ENCODE measurements at places on chromosomes 11 and 22.

GRCh38 chr11:6482441-6482840 lies 1.1 kb downstream of the TIMM10B start:
- DNase-seq: no peak

- DNase-seq: no peak
Observed at GRCh38 chr11:122797651-122798050, 40.6 kb upstream of the CRTAM start.

DNA sequence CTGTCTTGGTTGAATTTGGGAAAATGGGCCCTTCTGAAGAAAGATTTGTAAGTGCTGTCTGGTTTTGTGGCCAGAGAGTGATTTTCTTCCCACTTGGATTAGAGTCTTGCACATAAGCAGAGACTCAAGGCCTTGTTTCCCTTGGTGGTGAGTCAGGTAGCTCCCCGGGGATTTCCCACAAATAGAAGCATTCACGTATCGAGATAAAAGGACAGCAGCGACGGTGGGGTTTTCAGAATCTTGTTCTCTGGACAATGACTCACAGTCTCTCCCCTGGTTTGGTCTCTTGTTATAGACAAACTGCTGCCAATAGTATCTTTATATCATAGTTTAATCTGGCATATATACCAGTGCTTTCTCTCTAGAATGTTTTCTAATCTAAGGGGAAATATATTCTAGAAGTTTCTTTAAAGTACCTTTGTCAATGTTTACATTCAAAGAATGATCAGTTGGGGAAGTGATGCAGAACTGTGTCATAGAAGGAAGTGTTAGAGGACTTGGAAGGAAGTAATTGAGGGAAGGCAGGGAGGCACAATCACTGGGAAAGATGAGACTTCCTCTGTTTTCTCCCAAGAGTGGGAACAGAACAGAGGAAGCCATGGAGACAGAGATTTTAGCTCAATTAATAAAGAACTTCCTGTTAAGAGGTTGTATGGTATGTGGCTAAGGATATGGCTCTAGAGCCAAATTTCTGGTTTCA lies 18.1 kb downstream of the POLA2 start:
- DNase-seq: no peak

DNA sequence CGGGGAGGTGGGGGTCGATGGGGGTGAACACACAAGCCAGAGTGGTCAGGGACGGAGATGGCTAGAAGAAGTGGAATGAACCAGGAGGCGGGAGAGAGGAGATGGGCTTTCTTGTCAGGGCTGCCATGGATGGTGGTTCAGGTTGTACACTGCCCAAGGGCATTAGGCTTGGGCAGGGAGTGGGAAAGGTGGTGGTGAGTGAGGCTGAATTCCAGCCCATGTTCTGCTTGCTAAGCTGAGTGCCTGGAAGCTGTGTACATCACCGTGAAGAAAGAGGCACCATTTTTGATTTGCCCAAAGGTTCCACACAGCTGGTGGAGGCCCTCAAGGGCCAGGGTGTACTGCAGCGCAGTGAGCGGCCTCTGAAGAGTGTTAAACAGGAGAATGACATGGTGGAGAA lies 16.9 kb downstream of the IL2RB start:
- no peak for DNase-seq

DNA sequence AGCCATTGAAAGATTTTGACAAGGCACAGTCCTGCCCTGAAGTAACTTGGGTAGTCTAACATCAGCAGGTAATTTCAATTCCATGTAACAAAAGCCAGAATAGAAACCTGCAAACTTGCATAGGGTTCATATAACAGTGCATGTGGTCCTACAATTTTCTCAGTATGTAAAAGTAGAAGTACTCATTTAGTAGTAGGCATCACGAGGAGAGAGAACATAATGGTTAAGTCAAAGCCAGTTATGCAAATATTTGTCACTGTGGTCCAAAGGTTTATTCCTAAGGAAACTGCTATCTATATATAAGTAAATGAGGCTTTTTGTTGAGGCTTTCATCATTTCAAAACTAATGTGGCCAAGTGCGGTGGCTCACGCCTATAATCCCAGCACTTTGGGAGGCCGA lies 10.1 kb downstream of the ATP5MG start:
- DNase-seq: no peak

- DNase-seq: peak; percentile 67
Observed at GRCh38 chr11:7442588-7443215, 42.6 kb upstream of the OLFML1 start.

DNA sequence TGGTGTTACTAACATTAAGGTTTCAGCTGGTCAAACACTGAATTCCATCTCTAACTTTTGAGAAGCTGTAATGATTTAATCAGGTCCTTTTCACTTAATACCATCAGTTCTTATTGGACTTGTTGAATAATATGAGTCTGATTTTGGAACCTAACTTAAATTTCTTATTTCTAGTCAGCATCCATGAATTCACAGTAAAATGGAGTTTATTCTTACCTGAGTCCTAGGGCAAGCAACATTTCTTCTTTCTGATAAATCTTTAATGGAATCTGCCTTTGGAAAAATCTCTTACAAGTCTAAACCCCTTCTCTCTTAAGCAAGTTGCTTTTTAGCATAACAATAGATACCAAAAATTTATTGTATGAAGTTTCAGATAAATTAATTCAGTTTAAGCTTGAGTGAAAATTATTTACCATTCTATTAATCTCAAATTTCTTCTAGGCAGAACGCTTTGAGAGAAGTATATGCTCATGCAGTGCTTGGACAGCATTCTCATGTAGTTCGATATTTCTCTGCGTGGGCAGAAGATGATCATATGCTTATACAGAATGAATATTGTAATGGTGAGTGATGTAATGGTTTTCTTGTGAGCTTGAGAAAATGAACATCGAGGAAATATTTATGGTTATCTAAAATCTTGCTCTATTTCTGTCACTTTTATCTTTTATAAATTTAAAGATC lies 3.4 kb downstream of the WEE1 start:
- DNase-seq: no peak

DNA sequence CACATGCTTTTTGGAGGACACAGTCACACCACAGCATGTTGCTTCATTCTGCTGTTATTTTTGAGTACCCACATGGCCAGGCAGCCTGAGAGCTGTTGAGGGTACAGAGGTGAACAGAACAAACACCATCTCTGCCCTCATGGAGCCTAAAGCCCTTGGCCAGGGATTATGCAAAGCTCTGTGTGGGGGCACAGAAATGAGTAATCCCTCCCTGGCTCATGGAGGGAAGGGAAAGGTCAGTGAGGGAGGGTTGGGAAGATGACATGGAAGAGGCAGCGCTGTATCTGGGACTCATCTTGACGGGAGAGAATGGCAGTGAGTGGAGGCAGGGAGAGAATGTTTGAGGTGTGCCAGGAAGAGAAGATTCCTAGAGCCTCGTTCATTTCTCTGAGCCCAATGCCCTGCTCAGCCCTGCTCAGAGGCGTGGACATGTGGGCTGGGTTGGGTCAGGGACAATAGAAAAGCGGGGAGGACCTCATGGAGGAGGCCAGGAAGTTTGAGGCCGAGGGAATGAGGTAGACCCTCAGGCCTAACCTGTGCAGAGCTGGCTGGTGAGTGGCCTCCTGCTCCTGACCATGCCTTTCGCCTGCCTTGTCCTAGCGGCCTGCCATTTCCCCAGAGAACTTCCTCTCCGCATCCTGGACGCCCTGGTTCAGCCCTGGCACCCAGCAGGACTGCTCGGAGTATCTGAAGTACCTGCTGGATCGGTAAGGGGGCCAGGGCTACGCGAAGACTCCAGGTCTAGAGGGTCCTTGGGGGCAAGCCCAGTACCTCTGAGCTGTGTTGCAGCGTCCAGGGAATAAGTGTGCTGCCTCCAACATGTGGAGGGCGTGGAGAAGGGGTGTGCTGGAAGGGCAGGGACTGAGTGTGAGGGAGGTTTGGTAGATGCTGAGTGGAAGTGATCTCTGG lies 19.8 kb downstream of the USP35 start:
- no peak for DNase-seq

DNA sequence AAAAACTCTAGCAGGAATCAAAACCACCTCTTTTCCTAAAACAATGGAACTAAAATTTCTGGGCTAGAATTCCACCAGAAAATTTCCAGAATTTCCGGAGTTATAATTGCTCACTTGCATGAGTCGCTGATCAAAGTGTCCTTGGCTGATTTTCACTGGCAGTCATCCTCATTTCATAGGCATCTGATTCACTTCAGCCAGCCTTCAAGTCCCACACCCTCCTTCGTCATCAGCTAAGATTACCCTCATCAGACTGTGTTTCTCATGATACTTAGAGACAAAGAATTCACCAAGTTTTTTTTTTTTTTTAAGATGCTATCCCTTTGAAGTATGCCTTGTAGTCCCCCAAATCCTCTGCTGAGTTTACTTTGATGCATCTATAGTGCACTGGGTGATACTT lies 71.5 kb upstream of the RAB38 start:
- DNase-seq: no peak

- no peak for DNase-seq
Observed at GRCh38 chr11:129930743-129931142, 35.4 kb upstream of the NFRKB start.

- DNase-seq: no peak
Observed at GRCh38 chr11:108963118-108963517, 298.2 kb downstream of the DDX10 start.

- no peak for DNase-seq
Observed at GRCh38 chr11:113472471-113472870, 2.7 kb downstream of the DRD2 start.

GRCh38 chr11:76007166-76007565 lies 192.2 kb downstream of the UVRAG start:
- no peak for DNase-seq

DNA sequence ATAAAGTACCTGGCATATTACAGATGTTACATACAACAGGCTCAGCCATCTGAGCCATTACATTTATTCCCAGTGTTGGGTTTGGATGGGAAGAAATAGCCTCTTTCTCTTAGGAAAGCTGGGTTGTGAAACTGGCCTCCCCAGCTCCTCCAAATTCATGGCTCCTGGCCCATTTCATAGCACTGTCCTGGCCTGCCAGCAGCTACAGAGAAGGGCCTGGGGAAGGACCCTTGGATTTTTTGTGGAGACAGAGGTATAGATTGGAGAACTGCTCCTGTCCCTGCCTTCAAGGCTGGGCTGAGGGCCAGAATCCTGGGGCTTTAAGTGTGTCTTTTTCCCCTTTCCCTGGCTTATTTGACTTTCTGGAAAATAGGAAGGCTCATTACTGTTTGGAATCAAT lies 18.0 kb downstream of the PKNOX2 start:
- DNase-seq: no peak

DNA sequence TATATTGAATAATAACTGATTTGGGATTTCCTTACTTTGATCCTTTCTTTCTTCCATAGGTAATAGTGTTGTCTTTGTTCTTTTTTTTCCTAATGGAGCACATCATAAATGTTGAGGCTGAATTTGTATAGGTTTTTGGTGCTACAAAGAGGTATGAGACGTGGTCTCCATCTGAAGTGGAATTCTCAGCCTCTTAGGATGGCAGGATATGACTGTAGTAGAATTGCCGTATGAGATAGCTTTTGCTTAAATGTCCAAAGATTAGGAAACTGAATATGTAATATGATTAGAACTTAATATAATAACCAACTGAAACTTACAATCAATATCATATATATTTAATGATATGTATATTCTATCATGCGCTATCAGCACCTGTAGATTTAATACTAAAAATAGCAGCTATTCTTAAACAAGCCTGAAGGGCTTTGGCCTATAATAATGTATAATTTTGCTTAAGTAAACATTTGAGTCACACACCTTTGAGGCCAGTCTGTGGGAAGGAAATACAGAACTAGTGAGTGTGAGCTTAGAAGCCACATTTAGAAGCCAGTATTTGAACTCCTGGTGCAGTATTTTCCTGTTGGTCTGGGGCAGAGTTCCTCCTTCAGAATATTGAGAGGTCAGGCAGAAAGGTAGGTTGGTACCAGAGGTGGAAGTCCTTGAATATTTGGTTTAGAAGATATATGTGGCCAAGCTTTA lies 62.6 kb downstream of the SWAP70 start:
- DNase-seq: no peak

- no peak for DNase-seq
Observed at GRCh38 chr11:34634694-34635062, 13.8 kb downstream of the EHF start.

GRCh38 chr22:18031695-18032454 lies 7.5 kb upstream of the MICAL3 start:
- DNase-seq: no peak

DNA sequence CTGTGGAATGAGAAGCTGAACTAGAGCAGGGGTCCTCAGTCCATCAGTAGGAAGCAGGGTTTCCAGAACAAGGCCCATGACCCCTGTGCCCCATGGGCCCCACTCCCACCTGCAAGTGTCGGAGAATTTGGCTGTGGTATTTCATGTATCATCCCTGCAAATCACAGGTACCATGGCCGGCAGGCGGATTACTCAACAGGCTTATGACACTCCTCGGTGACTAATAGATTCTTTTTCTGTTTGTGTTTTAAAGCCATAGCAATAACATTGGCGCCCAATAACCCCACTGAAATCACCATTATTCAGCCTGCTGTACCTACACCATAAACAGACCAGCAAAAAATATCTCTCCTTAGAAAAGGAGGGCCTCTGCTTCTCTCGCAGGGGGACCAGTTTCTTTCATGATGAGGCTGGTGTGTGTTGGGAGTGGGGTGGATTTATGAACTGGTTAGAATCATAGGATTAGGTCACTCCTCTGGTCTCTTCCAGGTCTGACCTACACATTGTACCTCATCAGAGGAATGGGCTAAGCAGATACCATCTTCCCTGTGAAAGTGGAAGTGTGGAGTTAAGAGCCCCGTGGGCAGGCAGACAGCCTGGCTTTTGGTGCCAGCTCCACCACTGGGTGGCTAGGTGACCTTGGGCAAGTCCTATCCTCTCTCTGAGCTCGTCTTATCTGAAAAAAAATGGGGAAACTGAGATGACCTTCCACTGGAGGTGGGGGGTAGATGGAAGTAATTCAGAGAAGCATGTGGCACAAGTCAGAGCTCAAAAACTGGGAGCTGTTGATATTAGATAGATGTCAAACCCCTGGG lies 60.2 kb upstream of the WNT11 start:
- DNase-seq: no peak

GRCh38 chr11:64771861-64772260 lies 6.5 kb downstream of the SF1 start:
- no peak for DNase-seq

DNA sequence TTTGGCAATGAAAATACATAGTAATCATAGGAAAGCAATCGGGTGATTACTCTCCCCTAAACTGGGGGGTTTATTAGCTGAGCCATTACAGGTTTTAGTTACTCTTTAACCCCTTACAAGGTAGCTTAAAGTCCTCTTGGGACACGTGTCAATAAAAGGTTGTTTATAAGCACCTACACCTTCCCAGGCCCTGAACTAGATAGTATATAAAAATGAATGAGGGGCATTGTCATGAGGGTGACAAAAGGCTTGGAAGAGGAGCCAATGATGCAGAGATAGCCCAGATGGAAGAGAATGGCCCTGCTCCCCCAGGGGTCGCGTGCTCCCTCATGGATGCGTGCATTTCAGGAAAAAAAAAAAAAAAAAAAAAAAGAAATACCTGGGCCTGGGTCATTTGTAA lies 276.9 kb downstream of the TBC1D22A start:
- no peak for DNase-seq

- DNase-seq: no peak
Observed at GRCh38 chr11:102423936-102424335, 28.6 kb downstream of the TMEM123 start.

- no peak for DNase-seq
Observed at GRCh38 chr11:67668192-67668551, 6.3 kb downstream of the ALDH3B2 start.

GRCh38 chr11:71936825-71937224 lies 8.0 kb downstream of the RNF121 start:
- DNase-seq: peak; percentile 15
